ENCODE measurements at places on chromosomes 13 and 19. TPM values are rescaled to one million over a fixed set of nuclear protein-coding genes. Genes with fewer than 3 reads are reported as not detected.

DNA sequence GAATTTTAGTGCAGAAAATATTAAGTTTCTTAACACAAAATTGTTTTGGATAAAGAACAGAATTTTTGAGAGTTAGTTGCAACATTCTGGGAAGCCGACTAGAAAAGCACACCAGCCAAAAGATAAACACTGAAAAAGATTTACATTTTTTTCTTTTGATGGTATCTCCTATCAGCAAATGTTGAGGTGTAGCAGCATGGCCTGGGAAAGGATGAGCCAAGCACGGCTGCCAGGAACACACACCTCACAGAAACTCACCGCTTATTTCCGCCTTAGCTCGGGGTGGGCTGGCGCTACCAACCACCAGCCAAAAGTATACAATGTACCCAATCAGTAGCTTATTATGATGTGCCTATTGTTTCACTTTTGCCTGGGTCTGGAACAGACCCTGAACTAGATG is 134.7 kb downstream of the MIPEP start:
- no peaks in the 10 kb centered on the region for H3K27me3 ChIP-seq
- no peaks in the 10 kb centered on the region for H3K36me3 ChIP-seq
- no peak overlapping the region for H3K27ac ChIP-seq

GRCh38 chr19:5541456-5541855 is 26.3 kb downstream of the TINCR start:
- no peak for DNase-seq
- H3K27me3 ChIP-seq: peaks cover 6% of the 10 kb centered on the region
- H3K27ac ChIP-seq: no peak overlapping the region
- H3K36me3 ChIP-seq: no peaks in the 10 kb centered on the region
- no peaks in the 10 kb centered on the region for H3K4me1 ChIP-seq
- H3K4me3 ChIP-seq: no peak overlapping the region

GRCh38 chr13:44426461-44426860 is 52.8 kb downstream of the SERP2 start:
- H3K4me1 ChIP-seq: no peaks in the 10 kb centered on the region
- H3K27ac ChIP-seq: no peak overlapping the region
- no peak overlapping the region for H3K4me3 ChIP-seq
- DNase-seq: no peak
- no peaks in the 10 kb centered on the region for H3K36me3 ChIP-seq
- H3K27me3 ChIP-seq: no peaks in the 10 kb centered on the region

DNA sequence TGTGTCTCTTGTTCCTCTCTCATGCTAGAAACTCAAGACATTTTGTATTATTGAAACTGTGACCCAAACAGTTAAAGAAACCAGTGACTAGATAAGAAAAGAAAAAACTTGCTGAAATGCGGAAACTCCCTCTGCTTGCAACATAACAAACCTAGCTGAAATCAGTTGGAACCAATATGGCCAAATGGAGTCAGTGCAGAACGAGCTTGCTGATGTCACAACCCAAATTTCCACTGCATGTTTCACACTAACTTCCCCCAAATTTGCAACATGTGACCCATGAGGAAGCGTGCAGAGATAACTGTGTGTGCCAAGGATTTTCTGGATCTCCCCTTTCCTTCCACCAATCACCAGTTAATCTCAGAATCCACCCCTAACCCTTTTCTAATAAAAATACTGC is 208.0 kb downstream of the DLEU7 start:
- DNase-seq: peak; percentile 13
- no peak overlapping the region for H3K27ac ChIP-seq
- H3K4me1 ChIP-seq: no peaks in the 10 kb centered on the region
- no peaks in the 10 kb centered on the region for H3K27me3 ChIP-seq
- no peak overlapping the region for H3K4me3 ChIP-seq

- H3K27ac ChIP-seq: no peak overlapping the region
- H3K27me3 ChIP-seq: no peaks in the 10 kb centered on the region
- H3K4me3 ChIP-seq: no peak overlapping the region
- DNase-seq: no peak
- no peaks in the 10 kb centered on the region for H3K36me3 ChIP-seq
Observed at GRCh38 chr13:60690604-60691003, 293.6 kb downstream of the TDRD3 start.

DNA sequence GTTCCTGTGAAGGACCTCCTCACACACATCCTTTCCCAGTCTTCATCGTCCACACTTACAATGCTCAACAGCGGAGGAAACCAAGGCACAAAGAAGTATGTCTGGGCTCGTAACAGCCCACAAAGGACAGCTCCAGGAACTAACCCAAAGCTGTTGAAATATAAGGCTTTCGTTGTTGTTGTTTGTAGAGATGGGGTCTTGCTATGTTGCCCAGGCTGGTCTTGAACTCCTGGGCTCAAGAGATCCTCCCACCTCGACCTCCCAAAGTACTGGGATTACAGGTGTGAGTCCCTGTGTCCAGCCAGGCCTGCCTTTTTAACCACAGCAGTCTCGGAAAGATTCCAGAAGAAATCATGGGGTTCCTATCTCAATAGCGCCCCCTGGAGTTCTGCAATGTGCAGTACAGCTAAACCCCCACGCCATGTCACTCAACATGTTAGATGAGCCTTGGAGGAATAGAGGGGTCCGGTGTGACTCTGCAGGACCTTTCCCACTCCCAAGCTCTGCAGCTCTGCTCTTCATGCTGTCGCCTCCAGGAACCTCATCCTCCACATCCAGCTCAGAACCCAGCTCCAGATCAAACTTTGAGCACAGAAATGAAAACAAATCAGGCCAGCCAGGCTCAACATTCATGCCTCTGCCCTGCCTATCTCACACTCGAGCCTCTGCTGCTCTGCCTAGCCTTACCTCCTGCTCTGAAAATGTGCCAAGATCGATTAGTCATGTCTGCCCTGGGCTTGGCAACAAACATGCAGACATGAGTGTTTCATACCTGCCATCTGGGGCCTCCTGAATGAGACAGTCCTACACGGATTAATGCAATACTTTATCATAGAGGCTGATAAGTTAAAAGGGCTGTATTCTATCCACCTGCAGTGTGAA is 7.5 kb downstream of the PLA2G4C start:
- H3K27ac ChIP-seq: no peak overlapping the region
- H3K27me3 ChIP-seq: no peaks in the 10 kb centered on the region
- no peak overlapping the region for H3K4me3 ChIP-seq
- H3K36me3 ChIP-seq: no peaks in the 10 kb centered on the region
- H3K4me1 ChIP-seq: peaks cover 15% of the 10 kb centered on the region

DNA sequence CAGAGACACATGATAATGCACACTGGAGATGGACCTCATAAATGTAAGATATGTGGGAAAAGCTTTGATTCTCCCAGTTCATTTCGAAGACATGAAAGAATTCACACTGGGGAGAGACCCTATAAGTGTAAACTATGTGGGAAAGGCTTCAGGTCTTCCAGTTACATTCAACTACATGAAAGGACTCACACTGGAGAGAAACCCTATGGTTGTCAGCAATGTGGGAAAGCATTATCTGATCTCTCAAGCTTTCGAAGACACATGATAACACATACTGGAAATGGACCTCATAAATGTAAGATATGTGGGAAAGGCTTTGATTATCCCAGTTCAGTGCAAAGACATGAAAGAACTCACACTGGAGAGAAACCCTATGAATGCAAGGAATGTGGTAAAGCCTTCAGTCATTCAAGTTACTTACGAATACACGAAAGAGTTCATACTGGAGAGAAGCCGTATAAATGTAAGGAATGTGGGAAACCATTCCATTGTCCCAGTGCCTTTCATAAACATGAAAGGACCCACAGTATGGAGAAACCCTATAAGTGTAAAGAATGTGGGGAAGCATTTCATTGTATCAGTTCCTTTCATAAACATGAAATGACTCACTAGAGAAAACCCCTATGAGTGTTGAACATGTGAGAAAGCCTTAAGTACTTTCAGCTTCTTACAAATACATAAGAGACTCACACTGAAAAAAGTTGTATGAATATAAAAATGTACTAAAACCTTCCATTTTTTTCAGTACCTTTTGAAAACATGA is 14.7 kb downstream of the ZNF441 start:
- H3K36me3 ChIP-seq: peaks cover 27% of the 10 kb centered on the region
- no peak overlapping the region for H3K4me3 ChIP-seq
- DNase-seq: no peak

GRCh38 chr19:32914879-32915660 is 45.5 kb upstream of the SLC7A9 start:
- H3K4me1 ChIP-seq: no peaks in the 10 kb centered on the region
- DNase-seq: no peak
- H3K36me3 ChIP-seq: no peaks in the 10 kb centered on the region

GRCh38 chr19:6667114-6667627 is 2.8 kb downstream of the TNFSF14 start:
- no peak overlapping the region for H3K4me3 ChIP-seq
- no peaks in the 10 kb centered on the region for H3K27me3 ChIP-seq

DNA sequence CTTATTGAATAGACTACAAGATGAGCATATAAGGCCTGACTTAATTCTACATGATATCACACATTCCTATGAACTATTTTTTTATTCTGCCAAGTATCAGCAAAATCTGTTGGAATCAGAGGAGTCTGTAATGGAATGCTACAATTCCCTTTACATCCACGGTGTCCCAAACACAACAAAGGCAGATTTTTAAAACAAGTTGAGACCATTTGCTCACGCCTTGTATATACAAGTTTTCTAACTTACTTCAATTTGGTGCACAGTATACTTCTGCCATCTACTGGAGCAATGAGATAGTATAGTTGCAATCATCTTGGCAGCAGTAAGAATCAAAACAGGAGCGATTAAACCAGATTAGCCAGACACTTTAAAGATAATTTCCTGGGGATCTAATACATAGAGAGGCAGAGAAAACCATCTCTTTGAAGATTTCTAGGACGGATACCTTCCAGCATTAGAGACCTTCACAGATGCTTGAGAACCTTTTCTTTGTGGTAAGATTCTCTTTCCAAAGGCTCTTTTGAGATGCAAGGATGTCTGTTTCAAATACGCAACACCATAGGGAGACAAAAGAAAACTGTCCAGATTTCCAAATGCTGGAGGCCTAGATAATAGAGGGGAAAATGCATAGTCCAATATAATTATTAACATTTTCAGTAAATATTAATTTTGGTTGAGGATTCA is 302.0 kb upstream of the MIR17HG start:
- no peaks in the 10 kb centered on the region for H3K36me3 ChIP-seq
- H3K27me3 ChIP-seq: no peaks in the 10 kb centered on the region
- no peak for DNase-seq

GRCh38 chr13:113327766-113328471 is 30.9 kb downstream of the LAMP1 start:
- no peaks in the 10 kb centered on the region for H3K27me3 ChIP-seq
- DNase-seq: peak; percentile 31
- no peak overlapping the region for H3K4me3 ChIP-seq
- peak overlapping the region; percentile 88 for H3K27ac ChIP-seq

Gene RELB
- total RNA-seq: 21.5 TPM

Gene CD177
- 2.9 TPM for total RNA-seq

Gene PGLYRP1
- not detected for total RNA-seq

DNA sequence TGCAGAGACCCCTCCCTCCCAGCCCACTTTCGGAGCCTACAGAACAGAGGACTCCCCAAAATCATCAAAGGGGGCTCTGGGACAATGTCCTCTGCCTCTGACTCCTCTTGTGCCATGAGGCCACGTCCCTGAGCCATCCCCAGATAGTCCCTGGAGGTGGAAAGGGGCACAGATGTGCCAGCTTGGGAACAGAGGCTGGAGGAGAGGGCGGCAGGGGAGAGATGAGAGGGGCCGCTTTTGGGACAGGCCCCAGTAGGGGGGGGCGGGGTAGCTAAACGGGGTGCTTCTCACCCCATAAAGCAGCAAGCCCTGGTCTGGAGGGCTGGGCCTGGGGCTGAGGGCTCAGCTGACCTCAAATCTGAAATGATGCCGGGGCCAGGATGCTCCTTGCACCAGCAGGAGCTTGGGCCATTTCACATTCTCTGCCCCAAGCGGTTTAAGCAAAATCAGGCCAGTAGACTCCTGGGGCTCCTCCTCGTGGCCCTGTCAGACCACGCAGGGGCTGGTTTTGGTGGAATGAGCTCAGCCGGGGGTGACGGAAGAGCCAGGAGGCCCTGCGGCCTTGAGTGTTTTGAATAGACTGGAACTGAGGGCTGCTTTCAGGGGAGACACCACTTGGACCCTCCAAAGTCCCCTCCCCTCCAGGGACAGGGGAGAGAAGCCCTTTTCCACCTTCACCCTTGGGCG is 27.1 kb downstream of the ONECUT3 start:
- H3K36me3 ChIP-seq: no peaks in the 10 kb centered on the region
- no peak overlapping the region for H3K4me3 ChIP-seq
- H3K4me1 ChIP-seq: no peaks in the 10 kb centered on the region

- H3K36me3 ChIP-seq: no peaks in the 10 kb centered on the region
- peak overlapping the region; percentile 5 for H3K27ac ChIP-seq
- H3K4me3 ChIP-seq: peak overlapping the region; percentile 58
- peaks cover 3% of the 10 kb centered on the region for H3K27me3 ChIP-seq
- peaks cover 6% of the 10 kb centered on the region for H3K4me1 ChIP-seq
- DNase-seq: no peak
Observed at GRCh38 chr19:45994456-45994997, 740 bp upstream of the CCDC61 start.

GRCh38 chr19:34662919-34663318 is 14.0 kb downstream of the SCGB2B2 start:
- DNase-seq: no peak
- peak overlapping the region; percentile 74 for H3K27ac ChIP-seq
- peaks cover 15% of the 10 kb centered on the region for H3K4me1 ChIP-seq
- H3K27me3 ChIP-seq: no peaks in the 10 kb centered on the region
- H3K4me3 ChIP-seq: no peak overlapping the region

Gene GPR183
- total RNA-seq: 2.4 TPM

Gene PGPEP1
- total RNA-seq: 13.4 TPM

GRCh38 chr19:44544031-44544430 is 14.6 kb upstream of the CEACAM20 start:
- no peaks in the 10 kb centered on the region for H3K27me3 ChIP-seq
- H3K27ac ChIP-seq: no peak overlapping the region
- no peak for DNase-seq

DNA sequence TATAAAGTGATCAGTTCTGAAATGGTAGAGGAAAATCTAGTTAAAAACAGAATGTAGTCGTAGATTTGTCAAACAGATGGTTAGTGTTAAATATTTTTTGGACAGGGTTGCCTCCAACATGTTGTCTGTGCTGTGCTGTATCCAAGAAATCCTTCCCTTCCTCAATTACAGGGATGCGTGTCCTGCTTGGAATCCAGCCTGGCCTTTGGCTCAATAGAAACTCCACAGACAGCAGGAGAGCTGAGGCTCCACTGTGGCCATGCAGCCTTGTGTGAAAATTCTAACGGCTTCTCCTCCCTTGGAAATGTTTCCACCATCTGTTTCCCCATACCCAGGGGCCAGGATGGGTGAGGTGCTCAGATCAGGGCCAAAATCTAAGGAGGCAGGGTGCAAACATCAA is 67.7 kb upstream of the USP29 start:
- H3K4me1 ChIP-seq: no peaks in the 10 kb centered on the region
- no peaks in the 10 kb centered on the region for H3K27me3 ChIP-seq
- no peaks in the 10 kb centered on the region for H3K36me3 ChIP-seq

GRCh38 chr13:91142572-91142971 is 204.9 kb upstream of the MIR17HG start:
- H3K4me3 ChIP-seq: no peak overlapping the region
- H3K27ac ChIP-seq: no peak overlapping the region
- no peak for DNase-seq
- H3K4me1 ChIP-seq: peaks cover 10% of the 10 kb centered on the region
- H3K36me3 ChIP-seq: no peaks in the 10 kb centered on the region

- DNase-seq: no peak
- no peak overlapping the region for H3K4me3 ChIP-seq
- H3K36me3 ChIP-seq: no peaks in the 10 kb centered on the region
- no peaks in the 10 kb centered on the region for H3K4me1 ChIP-seq
- peaks cover under 1% of the 10 kb centered on the region for H3K27me3 ChIP-seq
Observed at GRCh38 chr19:15159251-15159650, 41.5 kb downstream of the NOTCH3 start.

- no peak overlapping the region for H3K4me3 ChIP-seq
- H3K4me1 ChIP-seq: peaks cover 5% of the 10 kb centered on the region
- H3K36me3 ChIP-seq: no peaks in the 10 kb centered on the region
- DNase-seq: no peak
Observed at GRCh38 chr13:29707876-29708543, 112.5 kb upstream of the SLC7A1 start.

Gene CGB5
- not detected for total RNA-seq

All from gastrocnemius medialis (tissue), 4 donors.